ENCODE measurements at places on chromosomes 1 and 21.

DNA sequence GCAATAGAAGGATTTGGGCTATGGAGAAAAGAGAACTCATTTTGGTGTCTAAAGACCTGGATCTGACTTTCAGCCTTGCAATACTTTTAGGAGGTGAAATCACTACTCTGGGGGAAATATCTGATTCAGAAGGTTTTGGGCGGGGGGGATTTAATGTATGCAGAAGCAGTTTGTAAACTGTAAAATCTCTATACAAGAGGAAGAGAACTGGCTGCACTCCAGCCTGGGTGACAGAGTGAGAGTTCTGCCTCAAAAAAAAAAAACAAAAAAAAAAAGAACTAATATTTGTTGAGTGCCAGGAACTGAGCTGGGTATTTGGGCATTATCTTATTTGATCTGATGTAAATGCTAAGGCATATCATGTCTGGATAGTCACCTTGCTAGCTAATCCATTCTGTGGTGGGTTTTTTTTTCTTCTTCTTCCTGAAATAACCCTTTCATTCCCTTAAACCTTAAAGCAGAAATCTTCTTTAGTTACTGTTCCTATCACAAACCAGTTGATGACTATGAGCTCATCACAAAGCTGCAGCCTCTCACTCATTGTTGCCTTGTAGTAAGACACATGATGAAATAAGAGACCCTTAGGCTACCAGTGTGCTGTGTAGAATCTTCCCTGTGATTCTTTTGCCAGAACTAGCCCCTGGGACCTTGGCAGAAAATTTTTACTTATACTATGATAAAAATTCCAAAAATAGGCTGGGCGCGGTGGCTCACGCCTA, 35.6 kb upstream of the SLC16A1 start:
- no peak for DNase-seq

DNA sequence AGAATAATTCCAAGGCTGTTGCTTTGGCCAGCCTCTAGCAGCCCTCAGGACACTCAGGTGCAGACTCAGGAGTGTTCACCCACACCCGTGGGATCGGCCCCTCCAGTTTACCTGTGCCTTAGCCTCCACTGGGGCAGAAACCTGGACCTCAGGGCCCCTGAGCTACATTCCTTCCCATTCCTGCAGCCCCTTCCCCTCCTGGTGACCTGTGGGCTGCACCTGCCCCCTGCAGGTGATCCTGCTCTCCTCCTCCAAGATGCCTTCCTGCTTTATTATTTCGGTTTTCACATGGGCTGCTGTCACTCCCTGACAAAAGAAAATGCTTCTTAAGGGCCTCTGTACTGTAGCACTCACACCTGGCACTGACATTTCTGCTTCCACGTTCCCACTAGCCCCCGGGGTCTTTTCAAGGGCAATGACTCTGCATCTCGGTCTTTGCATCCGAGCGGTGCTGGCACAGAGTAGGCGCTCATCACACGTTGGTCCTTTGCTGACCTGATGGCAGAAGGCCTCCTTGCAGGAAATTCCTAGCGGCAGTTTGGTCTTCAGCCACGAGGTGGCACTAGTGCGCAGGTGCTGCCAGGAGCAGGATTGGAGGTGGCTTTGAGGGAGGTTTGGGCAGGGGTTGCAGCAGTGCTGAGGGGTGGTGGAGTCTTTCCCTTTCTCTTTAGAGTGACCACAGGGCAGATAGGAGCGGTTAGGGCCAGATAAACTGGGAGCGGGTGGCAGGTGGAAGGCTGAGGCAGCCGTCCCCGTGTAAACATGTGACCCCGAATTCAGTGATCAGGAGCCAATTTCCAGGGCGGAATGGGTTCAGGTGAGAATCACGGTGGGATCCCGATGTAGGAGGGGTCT, 25.3 kb upstream of the ETV3 start:
- DNase-seq: peak; percentile 71

- DNase-seq: no peak
These were observed 38.7 kb downstream of the ETNK2 start for GRCh38 chr1:204112876-204113730.

- no peak for DNase-seq
These were observed 25.0 kb upstream of the CHRM3 start for GRCh38 chr1:239361403-239361802.

DNA sequence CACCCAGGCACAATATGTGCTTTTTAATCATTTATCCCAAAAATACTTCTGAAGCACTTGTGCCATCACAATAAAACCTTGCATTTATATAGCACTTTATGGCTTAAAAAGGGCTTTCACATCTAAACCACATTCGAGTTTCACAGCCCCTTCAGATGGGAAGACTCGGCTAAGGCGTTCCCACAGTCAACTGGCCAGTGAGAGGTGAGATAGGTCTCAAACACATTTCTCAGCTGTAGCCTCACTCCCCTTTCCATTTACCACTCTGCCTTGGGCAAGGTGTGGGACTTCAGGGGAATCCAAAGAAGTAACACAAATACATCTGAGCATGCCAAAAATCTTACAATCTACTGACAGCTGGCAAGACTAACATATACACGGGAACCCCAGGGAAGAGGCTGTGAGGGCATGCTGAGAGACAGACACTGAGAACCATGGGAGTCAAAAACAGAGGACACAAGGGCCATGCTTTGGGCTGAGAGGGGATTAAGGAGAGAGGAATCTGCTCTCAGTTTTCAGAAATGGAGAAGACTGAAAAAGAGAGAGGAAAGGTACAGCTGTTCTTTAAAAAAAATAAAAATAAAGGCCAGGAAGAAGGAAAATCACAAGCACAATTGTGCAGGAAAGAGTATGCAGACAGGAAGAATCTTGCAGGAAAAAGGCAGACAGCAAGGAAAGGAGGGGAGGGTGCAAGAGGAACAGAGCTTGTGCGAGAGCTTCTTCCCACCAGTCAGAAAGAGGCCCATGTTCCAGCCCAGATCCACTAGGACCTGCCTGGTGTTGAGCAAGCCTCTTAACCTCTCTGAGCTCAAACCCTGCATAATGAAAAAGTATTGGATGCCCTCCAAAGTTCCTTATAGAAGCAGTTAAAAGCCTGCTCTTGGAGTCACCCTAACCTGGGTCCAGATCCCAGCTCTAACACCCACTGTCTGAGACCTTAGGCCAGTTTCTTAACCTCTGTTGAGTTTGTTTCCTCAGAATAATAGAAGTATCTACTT, 73.5 kb downstream of the JAK1 start:
- DNase-seq: no peak

GRCh38 chr1:32338637-32339145, 2.7 kb upstream of the MARCKSL1 start:
- no peak for DNase-seq

DNA sequence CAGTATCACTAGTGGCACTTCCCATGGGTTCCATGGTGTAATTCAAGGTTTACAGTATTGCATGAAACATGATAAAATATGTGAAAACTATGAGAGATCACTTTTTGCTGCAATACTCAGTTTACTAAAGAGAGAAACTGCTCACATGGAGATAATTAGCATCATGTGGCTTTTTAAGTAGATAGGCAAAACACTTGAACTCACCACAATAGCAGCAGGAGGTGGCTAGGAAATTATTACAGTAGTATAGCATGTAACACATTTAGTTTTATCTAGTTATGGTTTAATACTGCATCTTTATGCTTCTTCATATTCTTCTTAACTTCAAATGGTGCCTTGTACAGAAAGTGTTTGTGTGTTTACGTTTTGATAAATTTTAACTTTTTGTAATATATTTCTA, 698.5 kb upstream of the BRINP3 start:
- no peak for DNase-seq

Measured in cerebellum (tissue), 4 donors.